NCI-H524 treated with DMSO at 0.1 percent for 48 hours (cell line): ENCODE measurements at places on chromosomes 16 and 17.

DNA sequence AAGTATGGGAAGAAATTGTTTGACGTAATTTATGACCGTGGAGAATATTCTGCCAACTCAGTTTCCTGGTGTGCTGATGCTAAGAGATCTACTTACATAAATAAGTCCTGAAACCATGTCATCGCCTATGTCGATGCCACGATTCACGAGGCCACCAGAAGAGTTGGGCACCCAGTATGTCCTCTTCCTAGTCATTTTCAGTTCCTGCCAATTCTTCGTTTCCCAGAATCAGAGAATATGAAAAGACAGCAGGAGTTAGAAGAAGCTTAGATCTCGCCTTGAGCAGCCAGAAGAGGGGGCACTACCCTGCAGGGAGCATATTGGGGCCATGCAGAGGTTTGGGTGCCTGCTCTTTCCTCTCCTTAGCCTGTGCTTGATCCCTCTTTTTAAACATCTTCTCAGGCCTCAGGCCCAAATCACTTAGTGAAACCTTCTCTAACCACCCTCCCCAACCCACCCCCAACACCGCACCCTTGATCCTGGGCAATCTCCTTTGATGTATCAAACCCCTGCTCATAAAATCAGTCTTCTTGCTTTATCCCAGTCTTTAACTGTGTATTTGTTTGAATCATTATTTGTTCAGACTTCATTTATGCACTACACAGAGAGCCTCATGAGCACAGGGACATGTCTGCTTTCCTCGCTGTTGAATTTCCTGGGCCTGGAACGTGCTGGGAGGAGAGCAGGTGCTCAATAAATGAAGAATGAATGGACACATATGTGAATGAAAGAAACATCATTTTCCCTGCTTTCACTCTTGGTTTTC lies 12.2 kb upstream of the LONP2 start:
- no peak for DNase-seq

DNA sequence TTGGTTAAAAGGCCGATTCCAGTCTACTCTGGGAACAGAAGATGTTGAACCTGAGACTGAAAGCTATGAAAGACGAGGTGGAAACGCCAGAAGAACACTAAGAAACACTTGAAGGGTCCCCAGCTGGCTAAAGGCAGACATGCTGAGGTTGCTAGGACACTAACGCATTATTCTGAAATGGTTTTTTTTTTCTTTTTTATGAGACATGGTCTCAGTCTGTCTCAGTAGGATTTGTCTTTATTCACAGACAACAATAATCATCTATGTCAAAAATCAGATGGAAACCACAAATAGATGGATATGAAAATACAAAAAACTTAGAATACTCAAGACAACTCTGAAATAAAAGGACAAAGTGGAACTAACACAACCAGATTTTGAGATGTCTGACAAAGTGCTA lies 35.0 kb upstream of the RASD1 start:
- no peak for DNase-seq

- DNase-seq = no peak
Observed at GRCh38 chr16:84109598-84110335, 7.0 kb downstream of the MBTPS1 start.

GRCh38 chr16:138049-138417 lies 440 bp downstream of the NPRL3 start:
- DNase-seq = no peak

DNA sequence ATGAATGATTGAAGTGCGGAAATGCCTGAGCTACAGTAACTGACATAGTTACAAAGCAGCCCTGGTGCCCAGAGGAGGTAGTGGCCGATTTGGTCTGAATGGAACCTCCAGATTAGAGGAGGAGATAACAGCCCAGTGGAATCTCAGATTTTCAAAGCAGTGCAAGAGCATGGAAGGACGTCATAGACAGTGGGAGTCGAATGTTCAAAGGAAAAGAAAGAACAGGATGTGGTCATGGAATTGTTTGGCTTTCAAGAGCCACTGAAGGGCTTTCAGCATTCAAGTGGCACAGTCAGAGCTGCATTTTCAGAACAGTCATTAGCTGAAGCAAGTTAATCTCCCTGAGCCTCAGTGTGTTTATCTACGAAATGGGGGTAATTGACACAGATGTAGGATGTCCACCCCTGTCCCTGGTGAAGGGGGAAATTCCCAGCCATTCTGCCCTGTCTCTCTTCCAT lies 104.6 kb upstream of the CACNG3 start:
- no peak for DNase-seq

DNA sequence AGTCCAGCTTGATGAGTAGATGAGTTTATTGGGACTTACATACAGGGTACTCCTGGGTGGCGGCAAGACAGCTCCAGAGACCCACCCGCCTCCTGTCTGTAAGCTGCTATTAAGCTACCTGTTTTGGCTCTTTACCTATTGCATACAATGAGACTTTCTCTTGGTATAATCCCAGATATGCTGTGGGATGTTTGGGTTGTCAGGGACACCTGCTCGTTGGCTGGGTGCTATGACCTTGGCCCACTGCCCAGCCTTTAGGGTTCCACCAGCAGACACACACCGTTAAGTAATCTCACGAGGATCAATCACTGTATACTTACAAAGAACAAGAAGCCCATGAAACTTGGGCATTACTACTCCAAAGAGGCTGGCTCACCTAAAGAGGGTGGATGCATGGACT lies 116.4 kb downstream of the NPIPB5 start:
- no peak for DNase-seq

DNA sequence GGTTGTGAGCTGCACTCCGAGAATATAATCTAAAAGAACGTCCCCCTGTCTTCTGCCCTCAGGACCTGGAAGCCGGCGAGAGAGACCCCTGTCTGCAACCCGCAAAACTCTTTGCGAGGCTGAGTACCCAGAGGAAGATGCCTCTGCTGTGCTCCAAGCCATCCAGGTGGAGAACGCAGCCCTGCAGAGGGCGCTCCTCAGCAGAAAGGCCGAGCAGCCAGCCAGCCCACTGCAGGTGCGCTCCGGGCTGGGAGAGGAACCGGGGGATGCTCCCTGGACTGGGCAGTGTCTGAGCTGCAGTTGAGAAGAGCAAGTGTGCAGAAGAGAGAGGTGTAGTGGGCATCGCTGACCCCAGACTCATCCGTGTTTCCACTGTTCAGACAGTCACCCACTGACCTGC lies 148.3 kb downstream of the KATNIP start:
- DNase-seq = no peak

DNA sequence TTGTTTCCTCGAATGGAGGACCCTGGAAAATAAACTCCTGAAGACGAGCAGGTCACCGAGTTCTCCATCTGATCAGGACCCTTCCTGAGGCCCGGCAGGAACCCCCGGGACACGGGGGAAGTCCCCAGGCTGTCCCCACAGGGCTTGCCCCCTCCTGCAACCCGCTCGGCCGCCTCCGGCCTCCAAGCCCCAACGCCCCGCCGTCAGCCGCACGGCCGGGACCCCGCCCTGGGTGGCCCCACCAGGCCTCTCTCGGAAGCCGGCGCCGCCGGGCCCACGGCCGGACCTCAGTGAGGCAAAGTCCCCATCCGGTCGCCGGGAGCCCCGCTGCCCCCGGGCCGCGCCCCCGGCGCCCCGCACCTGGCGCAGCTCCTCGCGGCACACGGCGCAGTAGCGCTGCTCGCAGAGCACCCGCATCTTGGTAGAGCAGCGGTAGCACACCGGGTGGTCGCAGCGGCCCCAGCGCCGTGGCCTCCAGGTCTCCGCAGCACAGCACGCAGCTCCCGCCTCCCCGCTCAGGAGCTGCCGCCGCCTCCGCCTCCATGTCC lies 383 bp downstream of the ZNF598 start:
- no peak for DNase-seq

DNA sequence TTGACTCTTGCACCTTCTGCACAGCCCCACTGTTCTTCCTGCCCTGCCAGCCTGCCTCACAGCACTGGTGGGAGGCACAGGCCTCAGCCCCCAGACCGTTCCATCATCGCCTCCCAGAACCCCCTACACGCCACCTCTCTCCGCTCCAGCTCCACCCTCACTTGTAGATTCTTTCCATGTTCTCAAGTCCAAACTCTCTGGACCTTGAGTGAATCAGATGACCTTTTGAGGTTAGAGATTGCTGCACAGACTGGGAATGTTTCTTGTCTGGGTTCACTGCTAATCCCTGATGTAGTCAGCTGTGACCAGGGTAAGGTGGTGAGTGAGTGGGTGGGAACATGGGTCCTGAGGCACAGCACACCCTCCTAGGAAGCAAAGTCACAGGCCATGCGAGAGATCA lies 272.4 kb downstream of the IRF8 start:
- DNase-seq = no peak

DNA sequence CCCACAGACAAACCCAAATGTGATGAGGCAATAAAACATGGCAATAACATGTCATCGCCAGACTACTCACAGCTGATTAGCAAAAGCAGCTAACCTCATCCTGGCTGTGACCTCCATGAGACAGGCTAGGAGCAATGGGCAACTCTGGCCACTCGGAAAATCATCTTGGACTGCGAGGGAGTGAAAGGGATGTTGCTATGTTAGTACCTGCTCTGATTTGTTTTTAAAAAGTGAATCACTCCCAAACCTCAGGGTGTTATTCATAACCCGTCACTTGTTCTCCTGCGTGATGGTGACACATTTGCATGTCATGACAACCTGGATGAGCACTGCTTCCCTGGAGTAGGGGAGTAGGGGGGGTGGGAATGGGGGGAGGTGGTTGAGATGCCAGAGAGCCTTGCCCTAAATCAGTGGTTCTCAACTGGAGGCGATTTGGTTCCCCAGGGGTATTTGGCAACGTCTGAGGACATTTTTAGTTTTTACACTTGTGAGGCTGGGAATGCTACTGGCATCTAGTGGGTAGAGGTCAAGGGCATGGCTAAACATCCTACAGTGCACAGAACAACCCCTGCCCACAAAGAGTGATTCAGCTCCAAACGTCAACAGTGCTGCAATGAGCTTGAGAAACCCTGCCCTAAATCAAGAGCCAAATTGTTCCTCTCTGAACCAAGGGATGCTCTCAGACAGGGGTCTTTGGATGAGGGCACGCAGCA lies 241.7 kb downstream of the SOX9 start:
- DNase-seq = no peak

GRCh38 chr17:82551779-82552457 lies 32.4 kb downstream of the FOXK2 start:
- no peak for DNase-seq

DNA sequence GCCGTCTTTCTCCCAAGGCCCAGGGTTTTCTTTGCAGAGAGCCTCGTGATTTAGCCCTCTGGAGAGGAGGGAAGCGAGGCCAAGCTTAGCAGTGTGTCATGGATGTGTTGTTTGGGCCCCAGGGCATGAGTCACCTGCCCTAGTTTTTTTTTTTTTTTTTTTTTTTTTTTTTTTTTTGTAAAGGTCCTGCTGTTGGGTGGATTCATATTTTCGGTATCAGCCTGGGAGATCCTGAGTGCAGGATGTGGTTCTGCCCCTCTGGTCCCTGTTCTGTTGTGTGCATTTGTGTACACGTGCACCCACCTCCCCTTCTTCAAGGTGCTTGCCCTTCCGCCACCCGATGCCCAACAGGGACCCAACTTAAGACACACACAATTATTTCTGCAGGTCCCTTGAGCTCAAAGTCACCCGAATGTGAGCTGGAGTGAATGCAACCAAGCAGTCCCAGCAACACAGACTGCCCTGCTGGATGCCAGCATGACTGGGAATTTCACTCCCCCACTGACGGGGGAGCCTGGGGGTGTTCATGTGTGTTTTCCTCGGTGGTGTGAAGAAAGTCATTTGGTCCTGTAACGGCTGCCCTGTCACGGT lies 265.8 kb upstream of the TNRC6C start:
- DNase-seq = no peak
